ENCODE measurements at places on chromosomes 4 and X.

- DNase-seq, result no peak
Measured at GRCh38 chrX:39377157-39377556, 575.9 kb downstream of the MID1IP1 start.

- DNase-seq, result no peak
Measured at GRCh38 chr4:7218686-7219085, 26.3 kb downstream of the SORCS2 start.

GRCh38 chrX:133892337-133892736, 93.1 kb downstream of the GPC3 start:
- no peak for DNase-seq

GRCh38 chr4:57612279-57612678, 502.1 kb upstream of the IGFBP7 start:
- no peak for DNase-seq

- no peak for DNase-seq
Measured at GRCh38 chr4:174580597-174580996, 58.3 kb upstream of the HPGD start.

- no peak for DNase-seq
Measured at GRCh38 chr4:3145234-3145924, 70.9 kb downstream of the HTT start.

DNA sequence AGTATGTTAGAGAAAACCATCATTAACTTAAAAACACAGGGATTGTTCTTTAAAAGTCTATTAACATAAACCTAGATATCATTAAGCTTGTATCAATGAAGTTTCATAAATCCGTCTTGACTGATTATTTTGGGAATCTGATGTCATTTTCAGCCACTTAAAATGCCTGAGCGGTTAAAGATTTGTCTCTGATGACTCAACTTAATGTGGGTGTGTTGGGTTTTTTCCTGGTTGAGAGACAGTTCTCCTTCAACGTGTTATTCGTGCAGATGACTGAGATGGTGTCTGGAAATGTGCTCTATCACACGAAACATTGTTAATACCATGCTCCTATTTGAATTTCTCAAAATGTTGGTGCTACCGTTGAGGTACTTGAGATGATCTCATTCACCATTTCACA, 227.3 kb upstream of the TENM3 start:
- no peak for DNase-seq

DNA sequence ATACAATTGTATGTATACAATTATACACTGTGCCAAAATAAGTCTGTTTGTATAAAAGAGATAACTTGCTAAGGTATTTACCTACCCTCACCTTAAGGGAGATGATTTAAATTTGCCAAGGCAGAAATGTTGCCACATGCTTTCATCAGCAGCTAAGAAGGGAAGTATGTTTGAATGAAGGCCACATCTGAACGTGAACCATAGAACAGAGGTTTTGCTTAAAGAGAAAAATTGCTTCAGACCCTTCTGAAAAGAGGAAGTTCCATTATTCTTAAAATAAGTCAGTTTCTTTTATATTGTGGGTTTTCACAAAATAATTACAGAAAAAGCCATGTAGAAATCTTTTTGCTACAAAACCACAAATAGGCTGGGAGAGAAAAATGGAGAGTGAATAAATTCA, 621.5 kb upstream of the HTR2C start:
- no peak for DNase-seq

GRCh38 chr4:74665876-74666275, 128.4 kb downstream of the BTC start:
- no peak for DNase-seq

- DNase-seq, result no peak
Measured at GRCh38 chr4:105624530-105624929, 72.1 kb downstream of the ARHGEF38 start.

DNA sequence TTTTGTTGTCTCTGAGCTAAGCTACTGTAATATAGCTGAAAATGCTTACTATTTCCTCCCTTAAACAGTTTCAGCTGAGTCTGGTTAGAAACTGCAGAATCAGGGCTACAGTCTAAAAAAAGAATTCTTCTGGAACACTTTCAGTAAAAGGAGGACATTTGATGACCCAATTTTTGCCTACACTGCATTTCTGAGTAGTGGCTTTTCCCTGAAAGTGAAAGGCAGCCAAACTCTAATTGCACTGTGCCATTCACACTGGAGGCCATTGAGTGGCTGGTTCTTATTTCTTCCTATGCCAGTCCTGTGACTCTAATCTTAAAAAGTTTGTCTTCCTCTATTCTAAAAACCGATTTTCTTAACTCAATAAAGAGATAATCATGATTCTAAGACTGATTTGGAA, 526.0 kb downstream of the CFAP47 start:
- no peak for DNase-seq

- no peak for DNase-seq
Measured at GRCh38 chr4:113582737-113583136, 178.8 kb downstream of the CAMK2D start.

DNA sequence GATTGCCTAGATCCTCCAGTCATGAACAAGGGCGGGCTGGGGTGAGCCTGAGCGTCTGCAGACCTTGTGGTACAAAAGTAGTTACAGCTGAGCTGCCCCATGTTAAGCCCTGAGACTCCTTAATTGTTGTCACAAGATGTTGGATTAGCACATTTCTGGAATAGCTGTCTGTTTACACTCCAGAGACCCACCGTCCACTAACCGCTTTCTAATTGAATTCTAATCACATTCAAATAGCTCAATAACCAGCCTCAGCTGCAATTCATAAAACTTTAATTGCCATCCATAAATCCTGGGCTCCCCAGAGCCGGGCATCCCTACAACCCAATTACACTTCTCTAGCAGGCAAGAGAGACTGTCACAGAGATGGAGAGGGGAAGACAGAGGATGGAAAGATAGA, 1.6 kb upstream of the GSX2 start:
- no peak for DNase-seq
